ENCODE measurements at places on chromosomes 1 and 21.

- DNase-seq, result no peak
Measured at GRCh38 chr1:6799499-6799898, 14.2 kb downstream of the CAMTA1 start.

DNA sequence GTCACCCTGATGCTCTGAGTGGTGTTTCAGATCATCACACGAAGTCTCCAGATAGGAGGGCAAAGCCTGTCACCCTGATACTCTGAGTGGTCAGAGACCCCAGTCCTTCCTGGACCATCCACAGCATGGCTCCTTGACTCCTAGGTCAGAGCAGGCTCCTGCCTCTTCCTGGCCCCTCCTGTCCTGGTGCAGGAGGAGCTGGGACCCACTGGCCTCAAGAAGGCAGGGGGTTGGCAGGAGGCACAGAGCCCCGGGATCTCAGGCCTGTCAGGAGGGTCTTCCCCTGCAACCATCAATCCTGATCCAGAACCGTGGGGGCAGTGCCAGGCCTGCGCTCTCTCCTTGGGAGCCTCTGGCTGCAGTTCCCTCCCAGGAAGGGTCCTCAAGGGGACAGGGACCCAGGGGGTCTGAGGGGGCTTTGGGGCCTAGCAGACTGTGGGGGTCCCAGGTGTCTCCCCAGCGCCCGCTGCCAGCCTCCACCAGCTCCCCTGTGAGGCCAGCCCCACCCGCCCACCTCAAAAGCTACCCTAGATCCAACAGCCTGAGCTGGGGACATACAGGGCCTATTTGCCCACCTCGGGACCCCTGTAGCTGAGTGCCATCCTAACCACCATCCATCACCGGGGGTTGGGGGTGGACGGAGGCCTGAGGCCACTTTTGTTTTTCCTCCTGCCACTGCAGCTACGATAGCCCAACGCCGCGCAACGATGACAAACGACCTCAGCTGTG, 27.5 kb downstream of the COL6A1 start:
- DNase-seq, result no peak

DNA sequence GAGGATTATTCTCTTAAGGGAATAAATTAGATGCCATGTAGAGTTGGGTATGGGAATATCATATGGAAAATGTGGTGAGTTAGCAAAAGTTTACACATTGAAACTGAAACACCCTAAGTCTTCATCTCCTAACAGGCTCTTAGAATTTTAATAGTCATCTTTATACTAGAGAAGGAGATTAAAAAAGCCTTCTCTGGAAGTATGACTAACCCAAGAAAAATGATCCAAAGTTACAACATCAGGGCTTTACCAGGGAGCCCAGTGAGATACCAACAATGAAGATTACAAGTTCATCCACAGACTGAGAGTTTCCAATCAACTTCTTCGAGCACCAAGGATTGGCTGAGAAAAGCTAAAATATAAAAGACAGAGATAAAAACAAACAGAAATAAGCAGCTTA, 70.0 kb upstream of the KIAA0040 start:
- DNase-seq, result no peak

DNA sequence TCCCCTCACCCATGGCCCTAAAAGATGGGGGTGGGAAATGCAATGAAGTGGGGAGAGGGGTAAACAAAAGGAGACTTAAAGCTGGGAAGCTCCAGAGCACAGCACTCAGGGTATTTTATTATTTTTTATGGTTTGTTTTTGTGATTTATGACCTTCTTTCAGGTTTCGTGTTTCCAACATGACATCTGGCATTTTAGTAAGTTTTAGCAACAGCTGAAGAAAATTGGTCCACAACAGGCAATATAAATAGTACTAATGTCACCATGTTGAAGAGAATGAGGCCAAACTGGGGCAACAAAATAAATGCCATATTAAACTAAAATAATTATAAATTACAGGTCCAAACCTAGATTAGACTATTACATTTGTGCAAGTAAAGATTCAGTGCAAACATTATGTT, 56.3 kb downstream of the TBX15 start:
- no peak for DNase-seq

DNA sequence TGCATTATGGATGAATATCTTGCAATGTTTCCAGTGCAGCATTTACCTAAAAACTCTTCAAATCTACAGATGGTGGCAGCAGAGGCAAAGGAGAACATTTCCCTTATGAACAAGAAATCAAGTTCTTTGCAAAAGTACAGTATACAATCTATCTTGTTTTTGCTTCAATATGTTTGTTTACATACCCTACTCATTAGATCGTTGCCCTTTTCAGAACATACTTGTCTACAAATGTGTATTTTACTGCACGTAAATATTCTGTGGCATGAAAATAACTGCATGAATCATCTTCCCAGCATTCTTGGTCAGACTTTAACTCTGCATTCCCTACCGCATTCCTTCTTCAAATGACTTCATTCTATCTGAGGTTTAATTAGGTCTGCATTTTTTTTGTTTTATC, 212.7 kb downstream of the ZP4 start:
- no peak for DNase-seq

DNA sequence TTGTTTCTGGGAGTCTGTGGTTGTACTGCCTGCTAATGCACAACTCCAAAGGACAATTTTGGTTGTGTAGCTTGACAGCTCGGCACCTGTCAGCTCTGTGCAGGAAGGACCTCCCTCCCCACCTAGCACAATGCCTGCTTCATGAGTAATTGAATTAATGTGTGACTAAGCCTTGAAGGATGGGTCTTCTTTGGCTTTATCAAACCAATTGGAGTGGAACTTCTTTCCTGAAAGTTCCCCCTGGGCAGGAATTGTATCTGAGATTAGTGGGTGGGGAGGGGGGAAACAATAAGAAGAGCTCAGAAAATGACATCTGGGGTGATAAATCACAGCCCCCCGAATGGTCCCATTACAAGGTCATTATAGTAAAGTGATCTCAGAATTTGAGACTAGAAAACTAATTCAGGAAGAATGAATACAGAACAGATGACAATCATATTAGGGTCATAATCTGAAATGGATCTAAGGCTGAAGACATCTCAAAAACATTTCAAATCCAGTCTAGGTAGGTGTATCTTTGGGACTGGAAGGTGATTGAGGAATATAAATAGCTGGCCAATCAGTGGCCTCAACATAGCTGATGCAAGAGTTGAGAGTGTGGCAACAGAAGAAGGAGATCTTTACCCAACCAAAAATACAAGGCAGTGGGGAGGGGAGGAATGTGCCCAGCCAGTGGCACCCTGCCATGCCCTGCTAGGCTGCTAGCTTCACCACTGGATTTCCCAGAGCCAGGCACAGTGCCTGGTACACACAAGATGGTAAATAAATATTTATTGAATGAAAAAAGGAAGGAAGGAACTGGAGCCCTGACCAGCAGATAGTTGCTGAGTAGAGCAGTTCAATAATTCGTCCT, 10.1 kb upstream of the SESN2 start:
- peak; percentile 65 for DNase-seq

GRCh38 chr1:205020466-205020865, 22.5 kb upstream of the CNTN2 start:
- no peak for DNase-seq

DNA sequence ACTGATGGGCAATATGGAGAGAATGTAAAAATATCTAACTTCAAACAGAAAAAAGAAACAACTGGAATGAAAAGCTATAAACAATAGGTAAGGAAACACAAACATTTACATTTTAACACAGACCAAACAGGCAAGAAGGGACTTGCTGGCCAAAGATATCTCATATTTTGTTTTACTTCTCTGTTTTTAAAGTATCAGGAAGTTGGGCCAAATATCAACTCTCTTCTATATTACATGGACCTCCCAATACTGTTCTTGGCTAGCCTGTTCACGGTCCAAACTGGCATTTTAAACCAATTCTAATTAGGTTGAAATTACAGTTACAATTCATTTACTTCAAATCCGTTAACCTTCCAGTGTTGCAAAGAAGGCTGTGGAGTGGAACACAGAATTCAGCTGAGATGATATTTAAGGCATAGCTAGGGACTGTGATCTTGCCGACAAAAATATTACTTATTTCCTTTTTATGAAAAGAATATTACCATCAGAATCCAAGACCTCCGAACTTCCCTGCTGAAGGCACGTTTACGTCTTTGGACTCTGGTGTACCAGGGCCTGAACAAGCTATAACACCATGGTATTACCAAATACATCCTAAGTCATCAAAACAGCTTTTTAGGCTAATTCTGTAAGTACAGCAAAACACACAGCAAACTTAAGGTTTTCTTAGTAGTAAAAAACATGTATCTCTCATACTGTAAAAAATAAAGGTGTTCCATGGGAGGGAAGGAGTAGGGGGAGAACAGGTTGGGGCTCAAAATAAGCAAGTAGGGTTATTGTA, 165.4 kb downstream of the RUNX1 start:
- no peak for DNase-seq

GRCh38 chr1:24506691-24507381, 4.2 kb downstream of the RCAN3 start:
- no peak for DNase-seq

DNA sequence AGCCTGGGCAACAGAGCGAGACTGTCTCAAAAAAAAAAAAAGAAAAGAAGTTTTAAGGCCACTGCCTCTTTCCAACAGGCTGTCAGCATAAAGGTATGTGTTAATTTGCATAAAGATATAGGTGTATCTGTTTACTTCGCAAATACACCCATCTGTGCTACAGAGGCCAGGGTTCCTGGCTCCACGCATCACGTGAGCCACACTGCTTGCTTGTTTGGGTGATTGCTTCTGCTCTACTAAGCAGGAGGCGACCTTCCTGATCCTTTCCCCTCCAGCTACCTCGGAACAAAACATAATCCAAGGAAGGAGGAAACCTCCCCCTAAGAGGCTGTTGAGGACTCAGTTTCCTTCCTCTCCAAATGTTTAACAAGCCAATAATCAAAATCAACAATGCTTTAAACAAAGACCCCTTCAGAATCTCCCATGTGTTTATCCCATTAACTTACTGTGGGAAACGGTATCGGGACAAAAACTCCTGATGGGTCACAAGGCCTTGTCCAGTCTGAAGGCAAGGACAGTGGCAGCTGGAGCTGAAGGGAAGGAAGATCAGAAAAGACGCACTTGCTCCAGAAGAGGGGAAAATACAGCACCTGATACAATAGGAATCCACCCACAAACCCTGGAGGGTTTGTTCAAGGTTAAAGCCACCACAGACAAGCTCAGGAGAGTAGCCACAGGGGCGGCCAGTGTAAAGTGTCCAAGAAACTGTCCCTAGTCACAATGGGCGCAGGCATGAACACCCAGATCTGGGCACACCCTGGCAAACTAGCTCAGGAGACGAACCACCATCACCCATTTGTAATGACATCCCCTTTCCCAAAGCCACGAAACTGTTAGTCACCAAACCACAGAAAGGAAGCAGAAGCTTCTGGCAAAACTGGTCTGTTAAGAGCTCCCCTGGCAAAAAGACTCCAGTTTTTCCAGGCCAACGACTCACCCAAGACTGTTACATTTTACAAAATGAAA, 17.2 kb downstream of the CTNNBIP1 start:
- DNase-seq, result no peak

DNA sequence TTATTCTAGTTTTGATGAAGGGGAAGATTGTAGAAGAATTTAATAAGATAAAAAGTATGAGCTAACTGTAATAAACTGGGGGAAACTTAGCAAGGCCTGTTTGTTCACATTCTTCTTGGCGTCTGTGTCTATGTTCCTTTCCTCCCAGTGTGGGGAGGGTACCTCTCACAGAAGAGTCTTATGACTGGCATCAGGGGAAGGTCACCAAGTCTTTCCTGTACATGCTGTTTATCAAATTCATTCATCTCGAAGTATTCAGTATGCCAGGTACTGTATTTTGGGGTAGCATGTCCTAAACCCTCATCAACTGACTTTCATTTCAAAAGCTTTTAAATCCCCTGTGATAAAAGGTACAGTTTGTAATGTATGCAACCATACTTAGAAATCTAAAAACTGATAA, 78.4 kb downstream of the HS2ST1 start:
- no peak for DNase-seq

DNA sequence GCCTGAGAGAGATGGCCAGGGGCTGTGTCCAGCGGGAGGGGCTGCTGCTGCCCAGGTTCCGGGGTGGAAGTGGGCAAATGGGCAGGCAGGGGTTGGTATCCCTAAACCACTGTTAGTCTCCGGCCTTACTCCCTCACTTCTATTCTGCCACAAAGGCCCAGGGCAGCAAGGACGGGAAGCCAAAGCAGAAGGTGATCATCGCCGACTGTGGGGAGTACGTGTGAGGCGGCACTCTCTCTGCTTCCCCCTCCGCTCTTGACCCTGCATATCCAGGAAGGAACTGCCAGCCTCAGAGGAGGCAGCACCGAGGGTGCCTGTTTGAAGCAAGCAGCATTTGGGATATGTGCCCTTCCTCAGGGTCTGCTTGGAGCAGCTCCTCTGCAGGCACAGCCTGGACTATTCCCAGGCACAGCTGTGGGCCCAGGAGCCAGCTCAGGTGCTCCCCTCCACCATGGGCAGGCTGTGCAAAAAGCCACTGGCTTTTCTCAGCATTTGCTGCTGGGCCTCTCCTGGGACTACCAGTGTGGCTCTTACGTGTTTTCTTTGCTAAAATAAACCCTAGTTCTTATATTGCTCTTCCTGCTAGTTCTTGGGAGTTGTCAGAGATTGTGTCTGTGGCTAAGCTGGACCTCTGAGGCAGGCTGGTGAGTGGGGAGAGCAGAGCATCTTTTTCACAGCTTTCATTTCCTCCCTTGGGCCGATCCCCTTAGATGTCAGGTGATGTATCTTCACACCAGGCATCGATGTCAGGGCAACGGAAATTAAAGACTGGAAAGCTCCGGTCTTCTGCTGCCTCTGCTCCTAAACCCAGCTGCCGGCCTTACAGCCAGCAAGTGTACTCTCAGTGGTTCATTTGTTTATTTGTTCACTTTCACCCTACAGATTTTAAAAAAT, 14.7 kb downstream of the PPIE start:
- no peak for DNase-seq

DNA sequence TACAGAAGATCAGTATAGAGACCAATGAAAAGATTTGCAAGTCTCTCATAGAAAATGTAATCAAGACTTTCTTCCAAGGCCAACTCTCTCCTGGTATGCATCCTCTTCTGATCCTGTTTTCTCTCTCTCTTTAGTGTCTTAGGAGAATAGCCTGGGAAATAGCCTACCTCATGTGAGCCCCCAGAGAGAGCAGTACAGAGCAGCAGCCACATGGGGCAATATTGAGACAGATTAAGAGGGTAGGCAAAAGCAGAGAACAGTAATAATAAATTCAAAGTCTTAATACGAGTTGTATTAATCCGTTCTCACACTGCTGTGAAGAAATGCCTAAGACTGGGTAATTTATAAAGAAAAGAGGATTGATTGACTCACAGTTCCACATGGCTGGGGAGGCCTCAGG, 61.4 kb downstream of the RNASEL start:
- no peak for DNase-seq

- DNase-seq, result peak; percentile 30
Measured at GRCh38 chr1:203628201-203629015, 1.8 kb downstream of the ATP2B4 start.
